Panc1 (cell line): ENCODE measurements at places on chromosomes 11 and 22. TPM values are rescaled to one million over a fixed set of nuclear protein-coding genes. Genes with fewer than 3 reads are reported as not detected.

GRCh38 chr11:126391970-126392632 is 36.6 kb downstream of the ST3GAL4 start:
- no peak overlapping the region for H3K27ac ChIP-seq
- H3K4me1 ChIP-seq, result peaks cover 4% of the 10 kb centered on the region; the same call in 1 of the 2 replicates
- no peak overlapping the region for H3K4me3 ChIP-seq

DNA sequence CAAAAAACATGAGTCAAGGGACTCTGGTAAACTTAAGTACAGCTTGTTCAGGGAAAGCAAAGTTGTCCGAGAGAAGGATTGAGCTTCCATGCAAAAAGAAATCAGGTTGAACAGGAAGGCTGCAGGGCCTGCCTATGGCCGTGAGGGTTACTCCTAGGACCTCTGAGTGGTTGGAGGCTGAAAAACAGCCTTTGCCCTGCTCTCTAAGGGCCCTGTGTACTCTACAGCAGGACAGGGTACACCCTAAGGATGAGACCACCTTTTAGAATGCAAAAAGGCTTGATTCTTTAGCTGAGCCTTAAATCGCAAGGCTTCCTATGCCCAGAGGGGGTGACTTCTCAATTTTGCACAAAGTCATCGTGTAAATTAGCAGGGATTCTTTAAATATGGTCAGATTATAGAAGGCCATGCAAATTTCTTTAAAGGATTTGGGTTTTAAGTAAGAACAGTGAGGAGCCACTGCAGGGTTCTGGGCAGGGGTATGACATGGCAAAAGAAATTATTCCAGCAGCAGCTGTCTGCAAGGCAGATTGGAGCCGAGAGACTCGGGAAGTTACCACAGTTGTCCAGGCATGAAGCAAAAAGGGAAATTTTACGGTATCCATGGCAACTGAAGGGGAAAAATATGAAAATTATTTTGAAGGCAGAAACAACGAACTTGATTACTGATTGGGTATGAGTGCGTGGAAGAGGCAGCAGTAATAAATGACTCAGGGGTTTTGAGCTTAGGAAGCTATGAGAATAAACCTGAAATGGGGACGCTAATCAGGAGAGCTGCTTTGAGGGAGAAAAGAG is 91.8 kb downstream of the FAM76B start:
- no peak overlapping the region for H3K4me3 ChIP-seq
- H3K4me1 ChIP-seq, result no peaks in the 10 kb centered on the region
- no peak overlapping the region for H3K27ac ChIP-seq
- H3K36me3 ChIP-seq, result no peaks in the 10 kb centered on the region

The JHY gene
- 10.1 TPM for total RNA-seq

DNA sequence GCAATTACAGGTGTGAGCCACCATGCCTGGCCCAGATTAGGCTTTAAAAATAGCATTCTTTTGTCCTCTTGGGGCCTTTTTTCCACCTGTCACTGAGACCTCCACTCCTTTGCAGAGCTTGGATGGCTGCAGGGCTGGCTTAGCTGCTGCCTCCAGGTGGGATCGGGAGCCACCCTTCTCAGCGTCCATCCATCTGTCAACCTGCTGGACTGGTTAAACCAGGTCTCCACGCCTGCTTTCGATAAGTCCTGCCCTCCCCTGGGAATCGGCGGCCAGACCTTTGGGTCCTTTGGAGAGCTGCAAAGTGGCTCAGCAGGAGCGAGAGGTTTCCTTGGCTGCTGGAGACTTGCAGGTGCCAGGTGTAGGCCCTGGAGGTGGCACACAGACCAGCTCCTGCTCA is 23.4 kb upstream of the GRAMD4 start:
- no peak overlapping the region for H3K4me3 ChIP-seq
- no peaks in the 10 kb centered on the region for H3K27me3 ChIP-seq
- H3K27ac ChIP-seq, result no peak overlapping the region
- no peaks in the 10 kb centered on the region for H3K36me3 ChIP-seq

DNA sequence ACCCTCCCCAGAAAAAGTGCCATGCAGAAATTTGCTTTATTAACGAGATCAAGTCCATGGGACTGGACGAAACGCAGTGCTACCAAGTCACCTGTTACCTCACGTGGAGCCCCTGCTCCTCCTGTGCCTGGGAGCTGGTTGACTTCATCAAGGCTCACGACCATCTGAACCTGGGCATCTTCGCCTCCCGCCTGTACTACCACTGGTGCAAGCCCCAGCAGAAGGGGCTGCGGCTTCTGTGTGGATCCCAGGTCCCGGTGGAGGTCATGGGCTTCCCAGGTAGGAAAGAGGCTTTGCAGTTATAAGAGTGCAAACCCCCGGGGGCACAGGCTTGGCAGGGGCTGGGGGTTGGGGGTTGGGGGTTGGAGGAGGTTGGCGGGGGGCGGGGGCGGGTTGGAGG is 4.2 kb downstream of the APOBEC3H start:
- H3K27me3 ChIP-seq, result no peaks in the 10 kb centered on the region
- no peak overlapping the region for H3K27ac ChIP-seq
- no peak overlapping the region for H3K4me3 ChIP-seq
- DNase-seq, result no peak
- H3K36me3 ChIP-seq, result no peaks in the 10 kb centered on the region
- H3K4me1 ChIP-seq, result no peaks in the 10 kb centered on the region

DNA sequence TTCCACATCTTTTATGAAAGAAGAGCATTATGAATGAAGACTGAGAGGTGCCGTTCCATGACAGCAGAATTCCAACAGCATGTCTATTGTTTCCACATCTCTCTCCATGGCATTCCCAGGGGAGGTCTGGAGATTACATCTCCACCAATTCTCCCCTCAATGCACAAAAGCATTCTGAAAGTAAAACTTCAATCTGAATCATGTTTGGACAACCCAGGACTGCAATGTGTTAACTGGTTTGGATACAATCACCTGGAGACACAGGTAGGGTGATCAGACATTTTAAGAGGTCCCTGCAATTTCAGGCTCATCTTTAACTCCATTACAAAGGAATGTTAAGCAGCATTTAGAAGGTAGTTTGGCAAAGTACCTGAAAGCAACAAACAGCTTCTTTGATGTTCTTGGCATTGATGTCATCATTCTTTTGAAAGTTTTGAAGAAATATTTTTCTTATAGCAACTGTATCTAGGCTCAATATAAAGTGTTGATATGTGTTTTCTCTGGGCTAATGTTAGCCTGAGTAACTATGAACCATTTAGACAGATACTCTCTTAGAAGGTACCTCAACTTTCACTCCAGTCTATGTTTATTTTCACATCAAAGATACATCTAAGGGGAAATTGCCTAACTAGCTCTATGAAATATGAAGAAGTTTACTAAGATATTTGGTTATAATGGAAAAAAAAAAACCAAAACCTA is 181.4 kb upstream of the MTMR2 start:
- H3K27me3 ChIP-seq, result no peaks in the 10 kb centered on the region
- H3K36me3 ChIP-seq, result no peaks in the 10 kb centered on the region
- DNase-seq, result no peak

- no peak overlapping the region for H3K27ac ChIP-seq
- H3K36me3 ChIP-seq, result no peaks in the 10 kb centered on the region
- H3K4me3 ChIP-seq, result no peak overlapping the region
- 0 out of 2 replicates have a peak, but pooled peaks cover 3% of the 10 kb centered on the region for H3K27me3 ChIP-seq
Measured at GRCh38 chr11:127059286-127059685, 58.7 kb upstream of the KIRREL3 start.

GRCh38 chr11:87397011-87397865 is 359.5 kb downstream of the TMEM135 start:
- no peaks in the 10 kb centered on the region for H3K36me3 ChIP-seq
- H3K27me3 ChIP-seq, result 0 out of 2 replicates have a peak, but pooled peaks cover 9% of the 10 kb centered on the region
- DNase-seq, result no peak
- H3K4me1 ChIP-seq, result no peaks in the 10 kb centered on the region
- H3K4me3 ChIP-seq, result no peak overlapping the region

The ZNF214 gene
- 3.0 TPM for total RNA-seq

- H3K4me1 ChIP-seq, result no peaks in the 10 kb centered on the region; the same call in 1 of the 2 replicates
- DNase-seq, result no peak
- H3K27ac ChIP-seq, result no peak overlapping the region
- no peak overlapping the region for H3K4me3 ChIP-seq
Measured at GRCh38 chr22:30565341-30565740, 9.1 kb downstream of the GAL3ST1 start.

GRCh38 chr22:19604711-19605268 is 80.6 kb upstream of the CLDN5 start:
- no peaks in the 10 kb centered on the region for H3K27me3 ChIP-seq
- no peaks in the 10 kb centered on the region for H3K4me1 ChIP-seq
- H3K36me3 ChIP-seq, result no peaks in the 10 kb centered on the region
- DNase-seq, result no peak
- no peak overlapping the region for H3K27ac ChIP-seq

DNA sequence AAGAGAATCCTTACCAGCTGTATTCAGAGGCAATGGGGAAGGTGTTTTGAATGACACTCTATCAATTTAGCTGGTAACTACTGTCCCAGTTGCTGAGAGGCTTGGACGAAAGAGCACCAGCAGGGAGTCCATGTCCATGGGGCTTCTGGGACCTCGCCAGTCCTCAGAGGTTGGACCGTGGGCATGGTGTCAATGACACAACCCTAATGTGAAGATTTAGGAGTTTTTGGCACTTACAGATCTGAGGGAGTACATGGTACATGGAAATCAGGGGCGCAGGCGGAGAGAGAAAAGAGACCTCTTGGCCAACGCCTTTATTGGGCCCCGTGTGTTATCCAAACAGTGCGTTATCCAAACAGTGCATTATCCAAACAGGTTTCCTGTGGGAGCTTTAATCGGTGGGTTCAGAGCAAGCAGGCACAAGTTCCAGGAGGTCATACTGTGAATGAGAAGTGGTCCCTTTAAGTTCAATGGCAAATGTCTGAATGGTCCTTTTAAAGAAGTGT is 169.1 kb upstream of the B3GAT1 start:
- H3K36me3 ChIP-seq, result no peaks in the 10 kb centered on the region
- H3K4me1 ChIP-seq, result no peaks in the 10 kb centered on the region
- no peak for DNase-seq
- peaks cover 13% of the 10 kb centered on the region; the same call in 1 of the 2 replicates for H3K27me3 ChIP-seq

DNA sequence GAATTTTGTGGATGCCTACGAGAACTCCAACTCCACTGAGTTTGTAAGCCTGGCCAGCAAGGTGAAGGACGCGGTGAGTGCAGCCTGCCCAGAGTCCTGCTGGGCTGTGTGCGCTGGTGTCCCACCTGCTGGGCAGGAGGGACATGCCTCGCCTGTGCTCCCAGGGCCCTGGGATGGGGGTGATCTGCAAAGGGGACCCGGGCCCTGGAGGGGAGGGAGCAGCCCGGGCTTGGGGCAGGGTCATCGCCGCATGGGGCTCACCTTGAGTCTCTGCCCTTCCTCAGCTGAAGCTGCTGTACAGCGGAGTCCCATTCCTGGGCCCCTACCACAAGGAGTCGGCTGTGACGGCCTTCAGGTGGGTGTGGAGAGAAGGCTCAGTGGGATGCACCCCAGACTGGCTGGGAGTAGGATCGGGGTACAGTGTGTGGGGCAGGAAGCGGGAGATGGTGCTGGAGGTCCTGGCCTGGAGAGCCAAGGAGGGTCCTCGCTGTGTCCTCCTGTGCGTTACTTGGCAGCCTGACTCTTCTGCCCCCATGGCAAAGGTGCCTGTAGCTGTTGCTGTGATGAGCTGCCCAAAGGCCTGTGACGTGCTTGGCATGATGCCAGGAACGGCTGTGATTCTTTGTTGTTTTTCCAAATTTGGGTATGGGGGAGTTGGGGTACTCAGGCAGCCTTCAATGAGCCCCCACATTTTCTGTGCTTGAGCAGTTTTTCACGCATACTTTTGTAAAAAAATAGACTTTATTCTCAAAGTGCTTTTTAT is 29.2 kb downstream of the ST14 start:
- H3K4me1 ChIP-seq, result no peaks in the 10 kb centered on the region
- no peak for DNase-seq
- H3K4me3 ChIP-seq, result no peak overlapping the region

The SLC16A8 gene
- not detected for total RNA-seq
